ENCODE measurements at places on chromosomes 4 and X.

DNA sequence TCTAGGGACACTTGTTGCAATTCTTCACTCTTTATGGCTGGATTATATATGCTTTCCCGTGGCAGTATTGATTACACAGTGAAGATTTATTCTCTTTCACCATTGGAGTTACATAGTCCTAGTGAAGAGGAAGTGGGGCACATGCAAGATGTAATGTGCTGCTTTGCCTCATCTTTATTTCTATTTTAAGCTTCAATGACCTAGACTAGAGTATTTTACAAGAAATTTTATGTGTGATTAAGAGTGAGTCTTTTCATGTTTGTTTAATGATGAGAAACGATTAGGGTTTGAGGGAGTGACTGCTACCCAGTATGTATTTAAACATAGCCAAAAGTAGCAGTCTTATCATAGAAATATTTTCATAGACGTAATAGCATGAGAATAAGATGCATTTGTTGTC lies 30.8 kb downstream of the DIAPH2 start:
- DNase-seq, result no peak

DNA sequence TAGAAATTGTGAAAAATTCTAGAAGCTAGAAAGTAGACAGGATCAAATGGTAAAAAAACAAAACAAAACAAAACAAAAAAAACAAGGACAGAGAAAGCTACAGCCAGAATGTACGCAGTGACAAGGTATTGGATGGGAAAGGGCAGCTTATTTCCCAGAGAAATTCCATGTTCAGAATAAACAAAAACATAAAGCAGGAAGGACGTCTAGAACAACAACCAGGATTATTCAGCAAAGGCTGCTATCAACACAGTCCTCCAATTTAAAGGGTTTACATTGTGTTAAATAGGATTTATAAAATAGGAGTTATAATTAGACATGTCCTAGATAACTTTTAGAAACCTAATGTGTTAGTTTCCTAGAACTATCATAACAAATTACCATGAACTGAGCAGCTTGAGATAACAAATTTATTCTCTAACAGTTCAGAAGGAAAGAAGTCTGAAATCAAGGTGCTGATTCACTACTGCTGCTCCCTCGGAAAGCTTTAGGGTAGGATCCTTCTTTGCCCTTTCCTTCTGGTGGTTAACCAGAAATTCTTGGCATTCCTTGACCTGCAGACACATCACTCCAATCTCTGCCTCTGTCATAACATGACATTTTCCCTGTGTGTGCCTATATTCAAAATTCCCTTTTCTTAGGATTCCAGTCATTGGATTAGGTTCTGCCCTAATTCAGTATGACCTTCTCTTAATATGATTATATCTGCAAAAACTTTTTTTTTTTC lies 175.6 kb downstream of the SNCA start:
- DNase-seq, result no peak

- DNase-seq, result no peak
Observed at GRCh38 chrX:31590581-31591114, 518.8 kb upstream of the FTHL17 start.

GRCh38 chrX:7115557-7115956 lies 32.0 kb upstream of the STS start:
- no peak for DNase-seq

GRCh38 chr4:187908079-187908561 lies 87.5 kb upstream of the ZFP42 start:
- DNase-seq, result no peak

DNA sequence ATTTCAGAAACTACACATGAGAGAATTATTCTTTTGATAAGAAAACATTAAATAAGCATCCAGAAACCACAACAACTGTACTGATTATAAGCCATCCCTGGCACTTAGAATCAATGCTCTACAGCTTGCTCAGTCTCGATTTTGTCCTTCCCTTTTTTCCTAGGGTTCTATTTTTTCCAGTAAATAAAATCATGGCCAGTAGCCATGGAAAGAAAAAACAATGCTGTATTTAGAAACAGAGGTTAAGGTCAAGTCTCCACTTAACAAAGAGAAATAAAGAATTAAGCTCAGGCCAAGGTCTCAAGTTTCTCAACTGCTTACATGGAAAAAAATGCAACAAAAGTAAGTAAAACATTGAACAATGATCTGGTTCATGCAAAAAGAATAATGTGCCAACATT lies 38.7 kb upstream of the GRID2 start:
- no peak for DNase-seq

DNA sequence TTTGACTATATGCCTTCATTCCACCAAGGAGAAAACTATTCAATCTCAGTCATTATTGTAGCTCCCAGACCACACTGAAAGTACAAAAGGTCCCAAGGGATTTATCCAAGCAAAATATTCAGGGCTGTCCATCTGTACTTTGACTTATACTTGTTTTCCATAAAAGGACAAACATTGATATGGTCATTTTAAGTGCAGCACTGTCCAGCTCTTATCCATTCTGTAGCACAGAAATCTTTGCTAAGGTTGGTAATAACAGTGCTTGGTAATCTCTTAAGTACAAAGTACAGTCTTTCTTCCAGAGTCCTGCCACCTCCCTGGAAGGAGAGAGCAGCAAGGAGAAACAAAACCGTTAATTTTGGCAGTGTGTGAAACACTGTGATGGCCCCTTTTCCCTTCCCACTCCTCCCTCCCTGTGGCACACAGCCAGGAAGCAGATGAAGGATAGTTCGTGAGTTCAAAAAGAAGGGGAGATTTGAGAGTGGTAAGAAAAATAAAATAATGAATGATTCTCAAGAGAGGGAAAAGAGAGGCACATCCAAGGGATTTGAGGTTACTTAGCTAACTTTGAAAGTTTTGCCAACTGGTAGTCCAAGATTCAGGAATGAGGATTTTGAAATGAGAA lies 6.8 kb upstream of the CXCL2 start:
- DNase-seq, result no peak

GRCh38 chr4:15035159-15035558 lies 32.9 kb downstream of the CPEB2 start:
- no peak for DNase-seq

GRCh38 chr4:76950052-76950955 lies 752 bp downstream of the SEPTIN11 start:
- DNase-seq, result peak; percentile 10

DNA sequence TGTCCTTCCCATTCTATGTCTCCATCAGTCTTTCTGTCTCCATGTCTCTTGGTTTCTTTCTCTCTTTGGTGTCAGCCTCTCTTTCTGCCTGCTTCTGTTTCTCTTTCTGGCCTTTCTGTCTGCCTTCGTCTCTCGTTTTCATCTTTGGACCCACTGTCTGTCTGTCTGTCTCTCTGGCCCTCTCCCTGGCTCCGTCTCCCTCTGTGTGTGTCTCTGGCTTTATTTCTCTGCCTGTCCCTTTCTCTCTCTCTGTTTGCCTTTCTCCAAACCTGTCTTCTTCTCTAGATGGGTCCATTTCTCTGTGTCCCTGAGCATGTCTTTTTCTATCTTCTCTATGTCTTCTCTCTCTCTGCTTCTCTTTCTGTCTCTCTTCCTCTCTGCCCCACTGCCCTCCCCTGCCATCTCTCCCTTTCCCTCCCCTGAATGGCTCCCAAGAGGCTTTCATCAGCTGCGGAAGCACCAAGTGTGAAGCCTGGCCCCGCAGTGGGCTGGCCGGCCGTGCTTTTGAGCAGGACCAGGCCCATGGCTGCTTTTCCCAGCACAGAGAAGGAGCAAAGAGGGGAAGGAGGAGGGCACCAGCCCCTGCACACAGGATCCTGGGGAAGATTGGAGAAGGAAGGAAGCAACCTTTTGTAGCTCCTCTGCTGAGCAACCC lies 57.4 kb downstream of the PJA1 start:
- DNase-seq, result no peak

- no peak for DNase-seq
Observed at GRCh38 chr4:8433136-8433535, 7.4 kb downstream of the ACOX3 start.

DNA sequence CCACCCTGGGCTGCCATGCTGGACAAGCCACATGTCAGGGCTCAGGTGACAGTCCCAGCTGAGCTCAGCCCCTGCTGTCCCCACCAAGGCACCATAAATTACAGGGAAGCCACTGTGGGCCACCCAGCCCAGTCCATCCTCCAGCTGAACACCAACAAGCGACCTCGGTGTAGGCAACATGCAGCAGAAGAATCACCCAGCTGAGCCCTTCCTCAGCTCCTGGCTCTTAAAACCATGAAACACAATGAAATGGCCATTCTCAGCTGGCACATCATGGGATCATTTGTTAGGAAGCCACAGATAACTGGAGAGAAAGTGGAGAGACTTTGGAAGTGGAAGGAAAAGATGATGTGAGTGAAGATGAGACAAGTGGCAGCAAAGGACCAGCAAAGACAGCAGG lies 23.3 kb upstream of the MAN2B2 start:
- no peak for DNase-seq

GRCh38 chrX:28586981-28587551 lies at the start of gene IL1RAPL1:
Gene IL1RAPL1, plus strand, starts transcription at chrX:28587446.
- no peak for DNase-seq

DNA sequence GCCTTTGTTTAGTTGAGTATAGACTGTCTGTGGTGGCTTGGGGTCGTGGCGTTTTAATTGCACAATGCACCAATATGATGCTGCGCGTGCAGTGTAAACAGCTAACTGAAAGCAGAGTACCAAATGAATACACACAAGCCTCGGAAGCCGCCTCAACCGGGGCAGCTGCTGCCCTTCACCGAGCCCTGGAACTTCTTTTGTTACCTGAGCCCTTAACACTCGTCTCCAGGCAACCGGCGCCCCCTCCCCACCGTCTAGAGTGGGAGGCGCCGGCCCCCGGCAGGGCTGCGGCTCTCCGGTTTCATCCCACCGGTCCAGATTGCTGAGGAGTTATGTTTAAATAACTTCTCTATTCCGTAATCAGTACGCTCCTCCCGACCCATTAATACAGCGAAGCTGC lies 173.2 kb upstream of the TBL1X start:
- no peak for DNase-seq

DNA sequence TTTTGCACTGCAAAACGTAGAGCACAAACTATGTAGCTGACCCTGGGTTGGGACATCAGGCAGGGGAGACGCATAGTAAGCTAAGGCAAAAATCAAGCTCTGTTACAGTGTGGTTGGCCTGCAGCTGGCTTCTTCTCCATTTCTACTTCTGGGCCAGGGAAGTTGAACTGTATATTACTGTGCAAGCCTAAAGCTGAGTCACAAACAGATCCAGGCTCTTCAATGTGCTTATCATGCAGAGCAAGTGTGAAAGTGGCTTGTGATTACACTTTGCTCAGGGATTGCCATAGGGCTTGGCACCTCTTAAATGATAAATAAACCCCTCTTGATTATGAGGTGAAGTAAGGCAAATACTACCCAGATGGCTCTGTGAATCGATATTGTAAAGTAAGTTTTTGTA lies 40.5 kb downstream of the CLDN34 start:
- DNase-seq, result no peak

DNA sequence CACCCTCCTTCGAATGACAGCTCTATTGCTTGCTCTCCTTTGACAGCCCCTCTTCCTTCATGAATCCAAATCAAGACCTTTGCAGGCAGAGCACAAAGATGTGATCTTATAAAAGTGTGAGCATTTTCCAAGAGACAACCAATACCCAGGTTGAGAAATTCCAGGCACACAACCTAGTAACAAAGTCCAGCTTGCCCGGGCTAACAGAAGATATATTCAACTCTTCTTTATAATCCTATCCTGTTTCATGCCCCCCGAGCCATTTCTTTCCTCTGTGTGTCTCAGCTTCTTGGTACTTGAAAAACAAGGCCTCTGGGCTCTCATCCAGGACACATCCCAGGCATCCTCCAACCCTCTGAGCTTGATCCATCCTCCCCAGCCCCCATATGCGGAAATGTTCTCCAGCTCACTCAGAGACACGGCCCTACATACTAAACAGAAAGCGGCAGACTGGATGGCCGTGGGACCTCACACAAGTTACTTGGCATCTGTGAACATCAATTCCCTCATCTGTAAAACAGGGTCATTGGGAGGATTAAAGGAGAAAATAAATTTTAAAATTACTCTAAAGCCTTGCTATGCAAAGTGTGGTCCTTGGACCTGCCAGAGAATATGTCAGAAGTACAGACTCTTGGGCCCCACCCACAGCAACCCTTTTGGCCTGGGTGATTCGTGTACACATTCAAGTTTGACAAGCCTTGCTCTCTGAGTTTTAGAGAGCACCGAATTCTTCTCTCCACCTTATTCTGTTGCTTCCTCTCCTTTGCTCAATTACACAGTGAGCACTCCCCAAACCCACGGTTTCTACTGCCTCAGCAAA lies 627.0 kb downstream of the BCOR start:
- no peak for DNase-seq

DNA sequence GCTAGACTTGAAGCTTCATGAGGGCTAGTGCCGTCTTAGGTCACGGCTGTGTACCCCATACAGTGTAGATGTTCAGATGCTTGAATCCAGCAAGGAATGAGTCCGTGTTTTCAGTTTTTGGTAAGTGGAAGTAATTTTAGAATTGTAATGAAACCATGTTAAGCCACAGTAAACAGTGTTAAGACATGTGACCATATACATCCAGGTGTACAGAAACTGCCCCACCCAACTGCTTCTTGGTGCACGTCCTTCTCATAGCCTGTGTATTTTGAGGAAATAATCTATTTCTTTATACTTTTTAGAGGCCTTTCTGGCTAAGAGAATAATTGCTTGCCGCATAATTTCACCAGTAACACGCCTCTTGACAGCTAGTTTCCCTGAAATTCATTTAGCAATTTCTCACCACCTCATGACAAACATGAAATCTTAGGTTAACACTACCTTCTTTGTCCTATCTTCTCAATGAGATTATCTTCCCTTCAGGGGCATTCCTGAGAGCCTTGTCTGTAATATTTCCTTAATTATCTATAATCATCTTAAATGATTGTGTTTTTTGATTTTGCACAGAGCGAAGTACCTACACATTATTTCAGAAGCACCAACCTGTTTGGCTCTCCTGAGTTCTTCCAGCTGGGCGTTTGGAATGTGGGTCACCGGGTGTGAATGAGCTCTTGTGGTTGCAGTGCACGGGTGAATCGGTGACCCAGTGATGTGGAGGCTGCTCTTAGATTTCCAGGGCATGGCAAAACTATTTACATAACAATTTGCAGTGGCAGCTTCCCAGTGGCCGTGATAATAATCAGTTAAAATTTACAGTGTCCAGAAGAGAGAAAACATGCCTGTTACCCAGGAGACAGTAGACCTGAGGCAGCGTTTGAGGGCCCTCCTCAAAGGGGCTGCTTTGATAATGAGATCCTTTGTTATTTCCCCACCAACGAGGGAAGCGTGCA lies 50.2 kb upstream of the TADA2B start:
- no peak for DNase-seq

DNA sequence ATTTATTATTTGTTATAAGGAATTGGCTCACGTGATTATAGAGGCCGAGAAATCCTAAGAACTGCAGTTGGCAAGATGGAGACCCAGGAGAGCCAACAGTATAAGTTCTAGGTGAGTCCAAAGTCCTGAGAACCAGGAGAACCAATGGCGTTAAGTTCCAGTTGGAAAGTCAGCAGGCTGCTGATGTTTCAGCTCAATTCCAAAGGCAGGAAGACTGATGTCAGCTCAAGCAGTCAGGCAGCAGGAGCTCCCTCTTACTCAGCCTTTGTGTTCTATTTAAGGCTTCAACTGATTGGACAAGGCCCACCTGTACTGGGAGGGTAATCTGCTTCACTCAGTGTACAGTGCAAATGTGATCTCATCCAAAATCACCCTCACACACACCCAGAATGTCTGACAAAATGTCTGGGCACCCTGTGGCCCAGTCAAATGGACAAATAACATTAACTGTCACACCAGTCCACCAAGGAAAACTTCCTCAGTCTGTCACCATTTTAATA lies 30.8 kb upstream of the TBL1X start:
- no peak for DNase-seq

- no peak for DNase-seq
Observed at GRCh38 chrX:139738581-139738980, 30.6 kb upstream of the MCF2 start.
